WTC11 (cell line): ENCODE measurements at places on chromosomes 7 and 10.

DNA sequence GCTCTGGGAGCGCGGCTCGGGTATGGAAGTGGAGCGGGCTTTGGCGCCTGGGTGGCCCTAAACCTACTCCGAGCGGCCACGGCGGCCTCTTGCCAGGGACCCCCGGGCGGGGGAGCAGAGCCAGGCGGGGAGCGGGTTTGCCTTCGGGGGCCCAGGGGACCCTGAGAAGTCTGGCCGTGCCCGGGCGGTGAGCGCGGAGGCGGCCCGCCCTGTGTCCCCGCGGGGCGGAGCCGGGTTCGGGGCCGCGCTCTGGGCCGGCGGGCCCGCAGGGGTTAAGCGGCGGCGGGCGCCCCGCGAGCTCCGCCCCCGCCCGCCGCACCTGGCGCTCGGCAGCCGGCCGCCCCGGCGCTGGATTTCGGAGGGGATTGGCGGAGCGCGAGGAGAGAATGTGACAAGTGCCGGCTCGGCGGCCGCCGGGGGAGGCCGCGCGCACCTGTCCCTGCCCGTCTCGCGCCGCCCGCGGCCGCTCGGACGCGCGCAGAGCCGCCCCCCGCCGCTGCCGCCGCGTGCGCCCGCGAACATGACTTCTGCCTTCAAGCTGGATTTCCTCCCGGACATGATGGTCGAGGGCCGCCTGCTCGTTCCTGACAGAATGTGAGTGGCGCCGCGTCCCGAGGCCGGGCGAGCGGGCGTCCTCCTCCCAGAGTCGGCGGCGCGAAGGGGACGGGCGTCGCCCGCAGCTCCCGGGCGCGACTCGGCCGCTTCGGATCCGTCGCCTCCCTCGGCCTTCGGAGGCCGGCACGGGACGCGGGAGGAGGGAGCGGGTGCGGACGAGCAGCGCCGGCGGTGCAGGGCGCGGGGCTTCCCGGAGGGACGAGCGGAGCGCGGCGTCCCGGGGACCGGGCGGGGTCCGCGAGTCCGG, at the start of gene CELF2:
Gene CELF2 (plus strand): TSS at position 303 of the 862 bp plus-strand sequence. CDS start 218 bp downstream, at position 521.
- DNase-seq, result peak; percentile 84

DNA sequence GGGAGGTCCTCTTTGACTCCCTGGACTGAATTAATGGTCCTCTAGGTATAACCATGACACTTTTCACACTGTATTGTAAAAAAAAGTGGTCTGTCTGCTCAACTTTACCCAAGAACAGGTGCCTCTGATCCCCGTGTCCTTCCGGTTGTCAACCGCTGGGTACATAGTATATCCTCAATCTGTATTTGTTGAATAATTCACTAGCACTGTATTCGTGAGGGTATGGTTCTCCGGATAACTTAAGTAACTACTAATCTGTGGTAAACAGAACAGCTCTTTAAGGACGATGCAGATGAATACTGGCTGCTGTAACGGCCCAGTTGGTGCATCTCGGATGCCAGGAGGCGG, 472 bp upstream of the ADAM22 start:
- no peak for DNase-seq

GRCh38 chr7:112145206-112145605, 61.0 kb downstream of the DOCK4 start:
- no peak for DNase-seq

DNA sequence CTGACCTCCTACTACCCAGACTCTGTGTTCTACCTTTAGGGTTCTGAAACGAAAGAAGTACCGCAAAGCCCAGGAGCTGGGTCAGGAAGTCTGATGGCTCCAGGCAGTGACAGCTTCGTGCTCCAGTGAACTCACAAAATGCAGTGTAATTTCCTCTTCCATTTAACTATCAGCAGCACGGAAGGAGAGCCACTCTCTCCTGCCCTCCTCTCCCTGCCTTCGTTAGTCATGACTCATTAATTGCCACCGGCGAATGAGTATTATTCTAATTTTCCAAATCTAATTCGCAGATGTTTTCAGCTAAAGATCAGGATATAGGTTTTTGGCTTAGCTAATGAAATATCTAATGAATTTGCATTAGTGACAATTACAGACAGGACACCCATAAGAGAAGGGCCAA, 1262.0 kb downstream of the TYW1 start:
- DNase-seq, result no peak

GRCh38 chr10:74587109-74587854, 239.1 kb upstream of the KAT6B start:
- DNase-seq, result no peak

GRCh38 chr10:16966991-16967865, 150.0 kb upstream of the RSU1 start:
- DNase-seq, result no peak

GRCh38 chr7:99253369-99253768, 19.3 kb upstream of the MYH16 start:
- DNase-seq, result no peak

GRCh38 chr7:99124751-99125504, 19.0 kb downstream of the SMURF1 start:
- DNase-seq, result no peak

- DNase-seq, result no peak
These were observed 425.9 kb downstream of the LRMDA start for GRCh38 chr10:75857269-75857846.

- DNase-seq, result no peak
These were observed 585.8 kb downstream of the LRMDA start for GRCh38 chr10:76017026-76017732.

DNA sequence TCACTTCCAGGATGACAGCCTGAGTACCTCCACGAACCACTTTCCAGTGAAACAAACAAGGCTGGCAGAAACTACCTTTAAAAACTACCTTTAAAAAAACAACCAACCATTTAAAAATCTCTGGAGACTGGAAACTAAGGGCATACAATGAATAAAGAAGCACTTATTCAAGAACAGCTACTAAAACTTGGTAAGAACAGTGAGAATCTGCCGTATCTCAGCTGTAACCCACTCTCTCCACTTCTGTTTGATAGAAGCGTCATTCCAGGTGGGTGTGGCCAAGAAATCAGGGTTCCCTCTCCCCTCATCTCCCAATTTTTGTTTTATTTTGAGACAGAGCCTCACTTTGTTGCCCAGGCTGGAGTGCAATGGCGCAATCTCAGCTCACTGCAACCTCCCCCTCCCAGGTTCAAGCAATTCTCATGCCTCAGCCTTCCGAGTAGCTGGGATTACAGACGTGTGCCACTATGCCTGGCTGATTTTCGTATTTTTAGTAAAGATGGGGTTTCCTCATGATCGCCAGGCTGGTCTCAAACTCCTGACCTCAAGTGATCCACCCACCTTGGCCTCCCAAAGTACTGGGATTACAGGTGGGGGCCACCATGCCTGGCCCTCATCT, 158.8 kb upstream of the CHST15 start:
- DNase-seq, result no peak

- DNase-seq, result peak; percentile 74
These were observed 11.0 kb downstream of the RASGEF1A start for GRCh38 chr10:43255634-43256431.

DNA sequence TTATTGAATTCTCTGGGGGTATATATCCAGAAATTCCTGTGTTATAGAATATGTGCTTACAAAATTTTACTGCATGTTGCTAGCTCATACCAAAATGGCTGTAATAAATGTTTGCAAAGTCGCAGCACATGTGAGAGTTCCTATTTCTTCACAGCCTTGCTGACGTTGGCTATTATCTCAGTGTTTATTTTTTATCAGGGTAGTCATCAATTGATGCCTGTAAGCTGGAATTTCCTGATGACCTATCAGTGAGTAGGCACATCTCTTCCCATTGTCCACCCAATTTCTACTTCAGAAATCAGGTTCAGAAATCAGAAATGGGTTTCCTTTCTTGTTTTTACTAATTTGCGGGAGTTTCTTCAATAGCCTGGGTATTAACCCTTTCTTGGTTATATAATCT, 268.1 kb upstream of the FZD8 start:
- no peak for DNase-seq

DNA sequence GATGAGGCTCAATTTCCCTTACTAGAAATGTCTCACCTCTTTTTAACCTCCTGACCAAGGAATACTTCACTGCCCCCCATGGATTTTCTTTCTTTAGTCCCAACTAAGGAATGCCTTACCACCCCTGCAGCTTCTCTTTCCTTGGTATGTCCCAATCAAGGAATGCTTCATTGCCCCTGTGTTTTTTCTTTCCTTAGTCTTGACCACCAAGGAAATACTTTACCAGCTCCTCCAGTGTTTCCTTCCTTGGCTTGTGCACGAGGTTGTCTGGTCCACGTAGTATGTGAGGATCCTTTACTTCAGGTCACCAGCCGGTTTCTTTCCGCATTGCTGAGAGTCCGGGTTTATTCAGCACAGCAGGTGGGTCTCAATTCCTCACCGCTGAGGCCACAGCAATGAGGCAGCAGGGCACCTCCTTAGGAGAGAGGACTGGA, 59.3 kb downstream of the CYP2C9 start:
- DNase-seq, result peak; percentile 31

GRCh38 chr7:43905956-43906330, 453 bp downstream of the URGCP start:
- peak; percentile 49 for DNase-seq

GRCh38 chr7:45253368-45253767, 95.8 kb downstream of the RAMP3 start:
- DNase-seq, result no peak

DNA sequence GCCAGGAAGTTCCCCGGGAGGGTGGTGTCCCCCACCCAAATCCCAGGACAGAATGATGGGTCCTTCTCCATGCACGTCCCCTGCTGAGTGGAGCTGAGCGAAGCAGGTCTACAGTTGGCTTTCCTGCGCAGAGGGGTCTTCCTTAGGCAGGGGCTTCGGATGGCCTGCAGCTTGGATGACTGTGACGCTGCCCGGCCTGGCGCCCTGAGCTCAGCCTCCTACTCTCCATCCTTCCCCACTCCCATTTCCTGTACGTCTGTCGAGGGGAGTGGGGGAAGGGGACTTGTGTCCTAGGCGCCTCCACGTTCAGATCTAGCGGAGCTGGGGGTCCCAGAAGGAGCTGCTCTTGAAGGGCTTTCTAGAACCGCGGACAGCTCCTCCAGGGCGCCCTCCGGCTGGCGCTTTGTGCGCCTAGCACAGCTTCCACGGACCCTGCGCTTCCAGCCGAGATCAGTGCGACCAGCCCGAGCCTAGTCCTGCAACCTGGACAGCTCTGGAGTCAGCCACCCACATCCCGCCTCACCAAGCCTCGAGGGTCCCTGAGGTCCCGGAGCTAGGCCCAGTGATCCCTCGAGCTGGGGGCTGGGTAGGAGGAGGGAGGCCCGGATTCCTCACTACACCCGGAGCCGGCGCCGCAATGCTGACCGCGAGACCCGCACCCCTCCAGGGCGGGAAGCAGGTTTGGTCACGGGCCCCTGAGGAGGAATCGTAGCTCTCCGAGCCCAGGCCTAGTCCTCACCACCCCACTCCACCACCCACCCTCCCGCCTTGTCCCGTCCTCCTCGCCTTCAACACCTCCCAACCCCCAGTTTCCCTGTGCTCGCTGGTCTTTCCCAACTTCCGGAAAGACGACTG, 1.9 kb downstream of the GRID1 start:
- DNase-seq, result peak; percentile 71

GRCh38 chr7:117791877-117792780, 81.1 kb downstream of the CTTNBP2 start:
- DNase-seq, result no peak

GRCh38 chr7:32330602-32331001, 159.6 kb downstream of the LSM5 start:
- no peak for DNase-seq

DNA sequence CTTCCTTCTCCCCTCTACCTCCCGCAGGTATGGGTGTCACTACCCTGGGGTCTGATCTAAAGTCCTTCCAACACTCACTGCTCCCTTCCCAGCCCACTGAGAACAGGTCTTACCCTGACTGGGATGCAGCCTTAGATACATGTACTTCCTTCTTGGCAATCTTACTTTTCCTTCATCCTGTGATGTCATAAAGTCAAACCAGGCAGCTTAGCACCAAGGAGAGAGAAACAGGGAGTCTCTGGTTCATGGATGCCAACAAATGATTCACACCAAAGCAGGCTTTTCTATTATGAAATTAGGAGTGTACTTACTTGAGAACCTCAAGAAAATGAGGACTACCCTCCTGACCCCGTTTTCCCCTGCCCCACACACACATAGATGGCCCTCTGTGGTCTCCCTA, 111.0 kb upstream of the KMT2E start:
- DNase-seq, result no peak

DNA sequence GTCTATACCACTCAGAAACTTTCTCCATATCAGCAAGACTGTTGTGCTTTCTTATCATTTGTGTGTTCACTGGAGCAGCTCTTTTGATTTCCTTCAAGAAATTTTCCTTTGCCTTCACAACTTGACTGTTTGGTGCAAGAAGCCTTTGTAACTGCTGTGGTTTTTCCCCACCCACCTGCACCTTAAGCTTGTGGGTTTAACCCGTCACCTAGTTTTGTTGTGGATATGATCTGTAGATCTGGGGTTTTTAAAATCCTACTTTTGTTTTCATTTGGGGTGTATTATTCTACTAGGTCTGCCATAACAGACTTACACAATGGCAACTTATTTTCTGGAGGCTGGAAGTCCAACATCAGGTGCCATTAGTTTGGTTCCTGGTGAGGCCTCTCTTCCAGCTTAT, 30.5 kb upstream of the CHST3 start:
- DNase-seq, result no peak

- DNase-seq, result no peak
These were observed 37.9 kb downstream of the SORCS1 start for GRCh38 chr10:107126512-107127065.

DNA sequence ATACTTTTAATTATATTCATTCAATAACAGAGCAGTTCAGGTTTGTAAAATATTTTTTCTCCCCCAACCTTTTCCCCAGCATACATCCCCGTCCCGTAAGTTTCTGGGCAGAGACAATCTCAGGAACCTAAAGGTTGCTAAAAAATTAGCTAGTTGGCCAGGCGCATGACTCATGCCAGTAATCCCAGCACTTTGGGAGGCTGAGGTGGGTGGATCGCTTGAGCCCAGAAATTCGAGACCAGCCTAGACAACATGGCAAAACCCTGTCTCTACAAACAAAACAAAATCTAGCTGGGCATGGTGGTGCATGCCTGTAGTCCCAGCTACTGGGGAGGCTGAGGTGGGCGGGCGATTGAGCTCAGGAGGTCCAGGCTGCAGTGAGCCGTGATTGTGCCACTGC, 40.2 kb downstream of the TCF7L2 start:
- no peak for DNase-seq

DNA sequence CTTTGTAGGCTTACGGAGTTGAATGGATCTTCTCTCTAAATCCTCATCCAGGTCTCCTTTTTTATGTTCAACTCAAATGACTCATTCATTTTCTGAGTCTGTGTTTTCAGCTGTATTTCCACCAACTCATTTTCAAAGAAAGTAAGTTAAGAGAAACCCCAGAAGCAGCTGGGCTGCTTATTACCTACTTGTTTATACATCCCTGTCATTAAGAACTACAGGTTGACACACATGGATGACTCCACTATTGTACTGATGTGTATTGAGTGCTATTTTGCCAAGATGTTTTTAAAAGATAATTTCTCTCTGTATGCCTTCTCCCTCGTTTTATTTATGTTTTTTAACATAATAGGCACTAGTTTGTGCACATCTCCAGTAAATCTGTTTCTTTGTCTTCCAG, 41.9 kb downstream of the DGKI start:
- no peak for DNase-seq

DNA sequence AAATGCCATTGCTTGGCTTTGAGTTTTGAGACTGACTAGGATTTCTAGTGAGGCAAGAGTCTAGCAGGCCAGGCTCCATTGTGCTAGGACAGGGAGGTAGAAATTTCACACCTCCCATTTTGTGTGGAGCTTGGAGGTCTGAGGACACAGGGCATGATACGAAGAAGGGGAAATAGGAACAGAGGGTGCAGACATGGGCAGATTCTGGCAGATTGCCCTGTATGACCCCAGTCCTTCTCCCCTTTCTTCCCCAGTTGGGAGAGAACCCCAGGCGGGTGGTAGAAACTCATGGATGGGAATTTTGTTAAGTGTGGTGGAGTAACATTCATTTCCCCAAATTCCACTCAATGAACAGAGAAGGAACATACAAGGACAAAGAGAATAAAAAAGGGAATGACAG, 54.4 kb downstream of the RAMP3 start:
- no peak for DNase-seq
